ENCODE measurements at places on chromosomes 2 and 18. TPM values are rescaled to one million over a fixed set of nuclear protein-coding genes. Genes with fewer than 3 reads are reported as not detected.

CROCC2 gene
- total RNA-seq, result under 0.01 TPM

DNA sequence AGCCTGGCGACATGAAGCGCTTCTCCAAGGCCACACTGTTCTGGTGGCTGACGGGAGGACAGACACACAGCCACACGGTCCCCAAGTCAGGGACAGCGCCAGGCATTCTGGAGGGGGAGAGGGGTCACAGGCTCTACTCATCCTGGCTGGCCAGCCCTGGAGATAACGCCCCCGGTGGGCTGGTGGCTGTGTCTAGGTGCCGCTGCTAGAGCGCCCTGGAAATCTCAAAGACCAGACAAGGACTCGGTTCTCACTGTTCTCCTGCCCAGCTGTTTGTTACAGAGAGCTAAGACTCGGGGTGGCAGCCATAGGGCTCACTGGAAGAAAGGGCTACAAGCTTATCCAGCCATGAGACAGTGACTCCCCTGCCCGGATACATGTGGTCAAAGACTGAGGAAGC lies 72.0 kb downstream of the KCNF1 start:
- no peak for DNase-seq

- no peak for DNase-seq
Measured at GRCh38 chr2:127066942-127067341, 40.0 kb downstream of the BIN1 start.

GRCh38 chr2:186992597-186992996 lies 143.6 kb upstream of the ZSWIM2 start:
- DNase-seq, result no peak

- no peak for DNase-seq
Measured at GRCh38 chr18:13716916-13717315, 9.4 kb downstream of the FAM210A start.

DNA sequence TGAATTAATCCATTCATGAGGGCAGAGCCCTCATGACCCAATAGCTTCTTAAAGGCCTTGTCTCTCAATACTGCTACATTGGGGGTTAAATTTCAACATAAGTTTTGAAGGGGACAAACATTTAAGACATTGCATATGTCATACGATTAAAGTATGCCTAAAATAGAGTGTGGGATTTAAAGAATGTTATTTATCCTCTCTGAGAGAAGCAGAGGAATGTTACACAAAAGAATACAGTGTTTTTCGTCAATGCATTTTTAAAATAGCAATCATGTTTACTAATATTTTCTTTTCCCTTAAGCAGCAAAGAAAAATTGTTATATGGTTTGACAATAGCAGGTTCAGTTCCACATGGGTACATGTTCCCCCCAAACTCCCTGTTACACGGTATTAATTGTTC lies 363.1 kb downstream of the NUP35 start:
- no peak for DNase-seq

FRZB gene
- total RNA-seq, result not detected

GRCh38 chr2:33763671-33764310 lies 164.7 kb upstream of the FAM98A start:
- DNase-seq, result no peak

- no peak for DNase-seq
Measured at GRCh38 chr18:8333961-8334360, 275.3 kb upstream of the RAB12 start.

- peak; percentile 53 for DNase-seq
Measured at GRCh38 chr18:50240080-50240563, 26.2 kb downstream of the CFAP53 start.

GRCh38 chr2:235406430-235406829 lies 87.4 kb upstream of the AGAP1 start:
- peak; percentile 48 for DNase-seq

- peak; percentile 26 for DNase-seq
Measured at GRCh38 chr2:142315346-142315745, 184.5 kb upstream of the LRP1B start.

DNA sequence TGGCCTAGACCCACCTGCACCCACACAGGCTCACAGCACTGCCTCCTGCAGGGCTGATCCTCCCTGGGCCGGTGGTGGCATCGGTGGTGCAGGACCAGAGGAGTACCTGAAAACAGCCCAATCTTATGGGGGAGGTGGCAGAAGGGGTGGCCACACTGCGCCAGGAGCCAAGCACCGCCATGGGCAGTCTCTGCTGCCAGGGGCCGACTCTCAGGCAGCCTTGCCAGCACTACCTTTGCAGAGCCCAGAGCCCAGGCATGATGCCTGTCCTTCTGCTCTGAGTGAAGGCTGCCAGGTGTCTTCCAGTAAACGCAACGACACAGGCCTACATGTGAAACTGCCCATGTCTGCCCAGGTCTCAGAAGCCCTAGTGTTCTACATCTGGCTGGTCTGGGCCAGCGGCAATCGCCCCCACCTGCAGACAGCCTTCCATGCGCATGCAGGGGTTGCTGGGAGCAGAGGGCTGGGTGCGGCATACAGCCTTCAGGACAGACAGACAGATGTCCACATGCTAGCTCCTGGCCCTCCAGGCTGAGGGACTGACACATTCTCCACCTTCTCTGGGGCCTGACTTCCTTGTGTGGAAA lies 6.8 kb downstream of the HS6ST1 start:
- DNase-seq, result no peak

SERPINB7 gene
- total RNA-seq, result 28.0 TPM

HOXD12 gene
- total RNA-seq, result not detected

DNA sequence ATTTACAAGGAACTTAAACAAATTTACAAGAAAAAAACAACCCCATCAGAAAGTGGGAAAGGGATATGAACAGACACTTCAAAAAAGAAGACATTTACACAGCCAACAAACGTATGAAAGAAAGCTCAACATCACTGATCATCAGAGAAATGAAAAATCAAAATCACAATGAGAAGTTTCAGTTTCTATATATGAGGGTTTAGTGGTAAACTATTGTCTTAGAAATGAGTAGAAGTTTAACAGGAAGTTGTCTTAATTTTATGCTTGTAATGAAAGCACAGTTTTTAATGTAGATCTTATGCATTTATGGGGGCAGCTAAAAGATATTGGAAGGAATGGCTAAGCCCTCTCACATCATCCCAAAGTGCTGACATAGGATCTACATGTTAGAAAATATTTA lies 325.4 kb downstream of the ERBB4 start:
- DNase-seq, result no peak

- peak; percentile 29 for DNase-seq
Measured at GRCh38 chr2:9170458-9171130, 36.0 kb upstream of the ASAP2 start.

ATP6V1C2 gene
- total RNA-seq, result 0.05 TPM

RBFA gene
- total RNA-seq, result 47.1 TPM

GRCh38 chr2:108980076-108980475 lies 8.9 kb downstream of the EDAR start:
- peak; percentile 76 for DNase-seq

DNA sequence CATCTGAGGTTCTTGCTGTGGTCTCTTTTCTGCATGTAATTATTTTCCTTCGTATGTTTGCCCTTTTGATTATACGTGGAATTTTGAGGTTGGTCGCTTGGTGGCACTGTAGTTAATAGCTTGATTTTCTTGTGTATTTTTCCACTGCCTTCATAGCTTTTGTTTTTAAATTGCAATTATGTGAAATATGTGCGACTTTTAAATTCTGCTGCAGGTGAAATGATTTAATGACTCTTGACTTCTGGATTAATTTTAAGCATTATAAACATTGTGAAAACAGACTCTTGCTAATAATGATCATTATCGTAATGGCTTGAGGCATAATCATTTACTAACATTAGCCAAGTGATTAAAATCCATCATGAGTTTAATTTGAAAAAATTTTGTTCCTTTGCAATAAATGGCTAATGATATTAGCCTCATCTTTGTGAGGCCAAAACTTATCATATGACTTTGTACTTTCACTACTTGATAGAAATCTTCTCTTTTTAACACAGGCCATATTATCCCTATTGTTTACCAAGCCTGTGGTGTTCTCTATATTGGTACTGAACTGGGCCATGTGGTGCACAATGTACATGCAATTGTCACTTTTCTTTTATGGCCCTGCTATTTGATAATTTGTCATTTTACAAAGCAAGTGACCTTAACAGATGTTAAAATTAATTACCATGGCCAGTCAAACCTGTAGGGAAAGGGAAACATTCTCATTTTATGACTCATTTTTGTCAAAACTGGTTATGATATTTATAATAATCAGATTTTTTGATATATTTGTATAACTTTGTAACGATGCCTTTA lies 62.8 kb upstream of the NEUROD1 start:
- DNase-seq, result peak; percentile 61

GRCh38 chr2:156005999-156006712 lies 326.4 kb downstream of the NR4A2 start:
- DNase-seq, result peak; percentile 4

DNA sequence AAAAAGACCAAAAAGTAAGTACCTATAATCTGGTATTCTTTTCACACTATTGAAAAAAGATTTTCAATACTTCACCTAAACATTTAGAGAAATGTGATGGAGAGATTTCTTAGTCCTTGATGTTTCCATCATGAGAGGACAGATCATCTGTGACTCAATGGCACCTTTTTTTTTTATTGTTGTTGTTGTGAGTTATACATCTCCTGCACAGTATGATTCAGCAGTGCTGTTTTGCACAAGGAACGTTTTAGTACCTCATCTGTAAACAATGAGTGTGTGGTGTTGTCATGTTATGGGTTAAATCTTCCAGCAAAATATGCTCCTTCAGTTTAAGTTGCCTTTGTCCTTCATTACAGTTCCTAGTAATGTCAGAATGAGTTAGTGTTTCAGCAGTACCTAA lies 2.2 kb downstream of the KIAA1328 start:
- peak; percentile 52 for DNase-seq

DNA sequence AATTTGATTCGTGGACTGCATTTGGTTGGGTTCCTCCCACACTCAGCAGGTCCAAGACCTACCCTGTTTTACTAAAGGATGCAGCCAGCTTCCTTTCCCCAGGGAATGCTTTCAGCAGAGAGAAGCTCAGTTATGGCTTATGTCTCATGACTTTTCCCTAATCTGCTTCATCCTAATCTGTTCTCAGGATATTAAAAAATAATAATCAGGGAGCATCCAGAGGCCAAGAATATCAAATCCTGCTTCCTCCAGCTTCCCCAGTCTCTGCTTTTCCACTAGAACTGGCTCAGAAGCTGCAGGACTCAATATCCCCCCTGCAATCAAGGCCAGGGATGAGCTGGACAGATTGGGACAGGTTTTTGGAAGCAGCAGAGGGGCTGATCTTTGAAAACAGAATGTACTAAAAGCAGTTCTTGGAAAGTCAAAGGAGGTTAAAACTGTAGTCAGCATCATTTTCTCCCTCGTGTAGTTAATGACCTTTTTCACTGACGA lies 326.9 kb upstream of the TNP1 start:
- DNase-seq, result no peak

DNA sequence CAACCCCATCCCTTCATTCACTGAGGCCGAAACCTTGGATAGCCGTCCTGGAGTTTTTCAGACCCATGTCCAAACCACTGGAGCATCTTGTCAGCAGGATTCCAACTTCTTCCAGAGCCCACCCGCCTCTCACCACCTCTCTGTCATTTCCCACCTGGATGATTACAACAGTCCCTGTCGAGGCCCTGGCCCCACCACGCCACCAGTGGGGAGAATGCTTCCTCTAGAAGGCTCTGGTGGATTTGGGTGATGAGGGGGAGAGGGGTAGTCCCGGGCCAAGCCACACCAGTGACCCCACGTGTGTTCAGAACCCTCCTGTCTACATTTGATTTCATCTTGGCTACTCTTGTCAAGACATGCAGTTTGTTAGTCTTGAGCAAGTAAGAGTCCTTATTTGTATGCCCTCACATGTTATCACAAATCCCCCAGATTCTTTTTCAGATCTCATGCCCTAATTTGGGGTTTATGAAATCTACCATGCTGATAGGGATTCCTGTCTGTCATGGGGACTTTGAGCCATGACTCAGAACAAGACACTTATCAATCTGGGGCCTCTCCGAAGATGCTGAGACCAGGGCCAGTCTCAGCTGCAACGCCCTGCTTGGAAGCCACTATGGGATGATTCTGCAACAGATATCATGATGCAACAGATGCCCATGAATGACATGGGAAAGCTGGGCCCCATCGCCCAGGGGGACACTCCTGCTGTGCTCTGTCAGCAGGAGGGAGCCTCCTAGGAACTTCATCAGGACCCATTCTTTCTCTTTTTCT lies 186.1 kb downstream of the ZFP36L2 start:
- no peak for DNase-seq

APCDD1 gene
- total RNA-seq, result under 0.01 TPM

NMUR1 gene
- total RNA-seq, result not detected

- DNase-seq, result no peak
Measured at GRCh38 chr2:229141424-229142025, 129.6 kb downstream of the PID1 start.

TUBA3E gene
- total RNA-seq, result not detected

GRCh38 chr2:134137182-134137611 lies 116.7 kb upstream of the MGAT5 start:
- DNase-seq, result peak; percentile 71

NDUFS1 gene
- total RNA-seq, result 188 TPM

Data from renal cortical epithelial cell (primary cell).